ENCODE measurements at places on chromosomes 7 and 10.

DNA sequence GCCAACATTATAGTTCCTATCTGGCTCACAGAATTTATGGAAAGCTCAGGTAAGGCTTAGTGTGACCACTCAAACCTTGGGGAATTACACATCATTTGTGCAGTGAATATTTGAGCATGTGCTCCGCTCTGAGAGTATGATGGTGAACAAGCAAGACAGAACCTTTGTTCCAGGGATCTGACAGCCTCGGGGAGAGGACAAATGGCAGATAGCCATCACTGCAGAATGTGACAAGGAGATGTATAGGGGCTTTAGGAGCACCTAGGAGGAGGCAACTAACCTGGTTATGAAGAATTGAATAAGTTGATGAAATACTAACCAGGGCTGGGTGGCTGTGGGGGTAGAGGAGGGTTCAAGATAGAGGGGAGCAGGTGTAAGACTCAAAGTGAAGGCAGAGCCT, 290.5 kb downstream of the GFRA1 start:
- DNase-seq, result no peak

DNA sequence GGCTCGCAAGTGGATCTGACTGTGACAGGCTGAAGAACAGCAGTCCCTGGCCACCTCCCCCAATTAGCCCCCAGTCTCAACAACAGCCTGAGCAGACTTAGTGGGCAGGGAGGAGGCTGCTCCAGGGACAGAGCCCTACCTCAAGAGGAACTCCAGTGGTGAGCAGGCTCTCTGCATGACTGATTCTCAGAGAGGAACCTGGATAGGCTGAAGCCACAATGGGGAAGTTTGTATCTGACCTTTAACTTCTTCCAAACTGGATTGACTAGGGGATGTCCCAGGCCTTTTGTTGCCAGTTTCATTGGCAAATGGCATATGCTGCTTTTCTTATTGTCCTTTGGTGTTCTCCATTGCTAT, 93.0 kb downstream of the ARHGAP22 start:
- no peak for DNase-seq

GRCh38 chr7:106865130-106866041, at the start of gene PIK3CG:
PIK3CG (plus strand) TSS chr7:106865282; CDS start chr7:106867562, 2,280 bp downstream.
- peak; percentile 39 for DNase-seq

DNA sequence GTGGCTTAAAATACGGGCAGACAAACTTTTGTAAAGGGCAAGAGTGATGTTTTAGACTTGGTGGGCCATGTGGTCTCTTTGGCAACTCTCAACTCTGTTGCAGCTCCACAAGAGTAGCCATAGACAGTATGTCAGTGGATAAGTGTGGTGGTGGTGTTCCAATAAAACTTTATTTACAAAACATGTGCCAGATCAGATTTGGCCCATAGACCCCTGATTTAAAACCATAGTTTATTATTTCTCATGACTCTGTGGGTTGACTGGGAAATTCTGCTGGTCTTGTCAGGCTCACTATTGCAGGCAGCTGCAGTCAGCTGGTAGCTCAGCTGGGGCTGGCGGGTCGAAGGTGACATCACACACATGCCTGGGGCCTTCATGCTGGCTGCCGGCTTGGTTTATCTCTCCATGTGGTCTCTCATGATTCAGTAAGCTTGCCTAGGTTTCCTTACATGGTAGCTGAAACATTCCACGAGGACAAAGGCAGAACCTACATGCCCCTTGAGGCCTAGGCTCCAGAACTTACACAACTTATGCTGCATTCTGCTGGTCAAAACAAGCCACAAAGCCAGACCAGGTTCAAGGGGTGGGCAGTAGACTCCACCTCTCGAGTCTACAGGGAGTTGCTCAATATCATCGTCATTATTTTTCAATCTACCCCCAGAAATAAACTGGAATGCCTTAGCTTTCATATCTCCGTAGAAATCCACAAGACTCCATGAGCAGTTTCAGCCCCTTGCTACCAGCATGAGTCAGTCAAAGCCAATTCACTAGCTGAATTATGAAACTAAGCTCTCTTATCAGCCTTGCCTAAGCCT, 245.7 kb downstream of the WDR11 start:
- no peak for DNase-seq

- DNase-seq, result no peak
These were observed 35.0 kb downstream of the C10orf105 start for GRCh38 chr10:71684356-71685173.

DNA sequence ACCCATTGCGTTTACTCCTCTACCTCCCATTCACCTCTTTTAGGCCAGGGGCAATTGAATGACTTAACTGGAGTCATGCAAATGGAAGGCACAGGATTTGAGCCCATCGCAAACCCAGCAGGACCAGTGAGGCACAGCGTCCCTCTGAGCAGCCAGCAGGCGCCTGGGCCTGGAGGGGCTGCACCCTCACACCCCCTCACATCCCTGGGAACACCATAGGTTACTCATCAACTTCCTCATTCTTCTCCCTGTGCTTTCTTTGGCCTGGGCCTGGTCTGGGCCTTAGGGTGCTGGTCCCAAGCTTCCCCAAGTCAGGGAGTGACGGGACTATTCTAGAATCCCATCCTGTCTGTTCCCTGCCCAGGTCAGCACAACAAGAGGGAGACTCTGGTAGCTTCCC, 169.4 kb upstream of the EEPD1 start:
- DNase-seq, result no peak

DNA sequence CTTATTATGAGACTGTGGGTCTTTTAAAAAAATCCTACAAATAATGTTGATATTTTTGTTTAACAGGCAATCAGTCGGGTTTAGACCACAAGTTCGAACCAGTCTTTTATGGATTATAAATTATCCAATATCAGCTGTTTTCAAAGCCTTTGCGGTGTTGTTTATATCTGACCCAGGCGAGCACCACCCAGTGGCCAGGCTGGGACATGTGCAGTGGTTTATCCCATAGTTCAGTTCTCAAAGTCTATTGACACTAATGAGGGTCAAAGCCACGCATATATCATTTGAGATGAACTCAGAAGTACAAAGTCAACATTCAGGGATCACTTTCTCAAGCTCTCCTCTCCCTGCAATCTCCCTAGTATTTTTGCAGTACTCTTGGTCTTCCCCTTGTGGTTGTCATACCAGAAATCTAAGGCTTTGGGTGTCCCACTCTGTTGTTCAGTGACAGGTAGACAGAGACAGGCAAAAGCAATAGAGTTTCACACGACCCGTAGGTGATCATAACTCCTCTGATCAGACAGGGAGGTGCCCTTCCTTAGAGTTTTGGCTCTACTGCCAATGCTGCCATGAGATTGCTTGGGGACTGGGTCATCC, 117.4 kb upstream of the POM121L12 start:
- DNase-seq, result no peak

DNA sequence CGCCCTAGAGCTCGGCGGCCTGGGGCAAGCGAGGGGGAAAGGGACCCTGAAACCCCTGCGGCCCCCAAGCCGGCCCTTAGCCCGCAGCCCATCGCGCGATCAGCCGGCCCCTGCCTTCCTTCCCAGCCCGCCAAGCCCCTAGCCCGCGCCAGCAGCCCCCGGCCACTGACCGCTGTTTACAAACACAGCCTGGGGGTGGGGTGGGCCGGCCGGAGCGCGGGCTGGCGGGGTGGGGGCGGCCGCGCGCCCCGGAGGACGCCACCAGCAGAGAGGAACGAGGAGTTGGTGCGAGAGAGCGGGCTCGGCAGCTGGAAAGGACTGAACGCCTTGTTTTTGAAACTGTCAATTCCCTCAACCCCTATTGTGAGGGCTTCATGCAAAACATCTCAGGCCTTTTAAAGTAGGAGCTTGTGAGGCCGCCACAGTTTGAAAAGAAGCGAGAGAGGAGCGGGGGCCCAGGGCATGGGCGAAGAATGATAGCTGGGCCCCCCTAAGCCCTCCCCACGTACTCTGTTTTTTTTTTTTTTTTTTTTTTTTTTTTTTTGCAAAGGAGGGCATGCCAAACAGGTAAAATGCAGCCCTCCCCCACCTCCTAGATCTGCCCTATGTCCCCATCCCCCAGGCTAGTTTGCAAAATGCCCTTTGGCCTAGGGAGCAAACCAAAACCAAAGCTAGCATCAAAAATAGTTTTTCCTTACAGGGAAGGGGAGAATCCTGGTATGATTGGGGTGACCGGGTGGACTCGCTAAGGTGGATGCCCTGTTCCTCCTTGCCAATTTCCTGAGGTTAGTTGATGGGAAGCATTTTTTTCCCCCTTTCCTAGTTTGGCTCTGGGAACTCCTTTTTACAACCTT, 15.0 kb downstream of the SKIDA1 start:
- DNase-seq, result peak; percentile 78

DNA sequence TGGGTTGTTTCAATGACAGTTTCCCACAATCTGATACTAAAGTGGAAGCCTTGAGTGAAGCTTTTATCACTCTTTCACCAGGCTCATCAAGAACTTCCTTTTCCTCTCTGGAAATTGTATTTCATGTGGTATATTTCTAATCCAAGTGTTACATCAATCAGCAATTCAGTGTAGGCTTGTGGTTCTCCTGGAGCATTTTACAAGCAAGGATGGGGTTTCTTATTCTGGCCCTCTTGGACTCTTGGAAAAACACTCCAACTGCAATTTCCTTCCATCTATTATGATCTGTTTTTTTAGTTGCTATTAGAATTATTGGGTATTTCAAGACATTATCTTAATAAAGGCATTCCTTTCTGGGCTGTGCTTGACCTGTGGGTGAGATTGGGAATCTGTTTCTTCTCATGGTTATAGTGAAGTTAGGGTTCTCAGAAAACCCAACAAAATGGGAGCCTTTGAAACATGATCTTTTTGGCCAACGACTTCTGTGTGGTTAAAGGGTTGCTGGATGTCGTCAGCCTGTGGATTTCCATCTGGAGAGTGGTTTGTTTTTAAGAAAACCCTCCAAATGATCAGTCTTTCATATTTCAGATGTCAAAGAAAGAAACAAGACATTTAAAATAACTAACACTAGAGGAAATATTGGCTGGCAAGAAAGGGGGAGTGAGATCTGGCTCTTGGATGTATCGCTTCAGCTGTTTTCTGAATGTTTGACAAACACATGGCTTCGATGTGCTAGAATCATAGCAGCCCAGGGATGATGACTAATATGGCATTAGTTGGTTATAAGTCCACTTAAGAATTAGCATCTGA, 540.2 kb downstream of the LRMDA start:
- peak; percentile 44 for DNase-seq
